Airway epithelial cell (primary cell): ENCODE measurements at places on chromosomes 2 and 18. TPM values are rescaled to one million over a fixed set of nuclear protein-coding genes. Genes with fewer than 3 reads are reported as not detected.

Gene CRACDL
- 2.6 and 3.6 TPM in 2 replicates for total RNA-seq

Gene COL3A1
- 16.9 and 18.9 TPM in 2 replicates for total RNA-seq

Gene MC4R
- not detected in 2 replicates for total RNA-seq

Gene PLA2R1
- 2.1 and 3.0 TPM in 2 replicates for total RNA-seq

Gene NEU2
- not detected in 2 replicates for total RNA-seq

Gene ALPP
- not detected in 2 replicates for total RNA-seq

Gene FAM117B
- 2.3 and 5.3 TPM in 2 replicates for total RNA-seq

Gene GREB1
- total RNA-seq = 0.07 TPM in 1 of 2 replicates, not detected in the other
